Activated CD4-positive, alpha-beta T cell treated with anti-CD3 and anti-CD28 coated beads for 4 hours (primary cell): ENCODE measurements at places on chromosomes 16 and 17.

- DNase-seq: no peak
Measured at GRCh38 chr16:31262084-31262483, 2.3 kb downstream of the ITGAM start.

GRCh38 chr16:67645397-67646121 lies 615 bp downstream of the CARMIL2 start:
- DNase-seq: peak; percentile 27

- no peak for DNase-seq
Measured at GRCh38 chr17:68133346-68134045, 98.0 kb downstream of the KPNA2 start.

DNA sequence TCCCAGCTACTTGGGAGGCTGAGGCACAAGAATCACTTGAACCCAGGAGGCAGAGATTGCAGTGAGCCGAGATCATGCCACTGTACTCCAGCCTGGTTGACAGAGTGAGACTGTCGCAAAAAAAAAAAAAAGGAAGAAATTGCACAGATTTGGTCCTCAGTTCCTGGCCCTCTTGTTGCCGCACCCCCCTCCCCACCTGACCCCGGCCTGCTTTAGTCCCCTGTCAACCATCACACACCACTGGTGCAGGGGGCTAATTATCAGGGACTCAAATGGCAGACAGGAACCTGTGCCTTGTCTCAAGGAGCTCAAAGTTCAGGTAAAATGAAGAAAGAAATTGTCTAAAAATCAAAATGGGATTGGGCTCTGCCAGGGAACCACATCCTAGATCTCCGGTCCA lies 28.1 kb downstream of the NGFR start:
- no peak for DNase-seq

DNA sequence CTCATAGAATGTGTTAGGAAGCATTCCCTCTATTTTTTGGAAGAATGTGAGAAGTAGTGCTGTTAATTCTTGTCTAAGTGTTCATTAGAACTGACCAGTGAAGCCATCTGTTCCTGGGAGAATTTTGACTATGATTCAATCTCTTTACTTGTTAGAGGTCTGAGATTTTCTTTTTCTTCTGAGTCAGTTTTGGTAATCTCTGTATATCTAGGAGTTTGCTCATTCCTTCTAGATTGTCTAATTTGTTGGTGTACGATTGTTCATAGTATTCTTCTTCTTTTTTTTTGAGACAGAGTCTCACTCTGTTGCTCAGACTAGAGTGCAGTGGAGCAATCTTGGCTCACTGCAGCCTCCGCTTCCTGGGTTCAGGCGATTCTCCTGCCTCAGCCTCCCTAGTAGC lies 20.4 kb downstream of the NFATC3 start:
- no peak for DNase-seq

- DNase-seq: no peak
Measured at GRCh38 chr17:75894049-75894733, 2.6 kb downstream of the TRIM65 start.
